ENCODE measurements at places on chromosomes 2 and 18. TPM values are rescaled to one million over a fixed set of nuclear protein-coding genes. Genes with fewer than 3 reads are reported as not detected.

Gene EPAS1
- total RNA-seq: 274 TPM

Gene AGBL5
- total RNA-seq: 12.5 TPM

Gene CHST9
- total RNA-seq: 1.6 TPM

Gene RAPGEF4
- total RNA-seq: 11.6 TPM

Gene DYNAP
- total RNA-seq: not detected

Gene KLHL14
- 0.33 TPM for total RNA-seq

Gene POTEJ
- not detected for total RNA-seq

Gene KCNJ3
- under 0.01 TPM for total RNA-seq

Gene ATAD2B
- total RNA-seq: 48.1 TPM

Gene SRSF7
- 116 TPM for total RNA-seq

Measured in breast epithelium (tissue), 4 donors.